Hepatocyte (in vitro differentiated cells): ENCODE measurements at places on chromosomes 7 and 10.

DNA sequence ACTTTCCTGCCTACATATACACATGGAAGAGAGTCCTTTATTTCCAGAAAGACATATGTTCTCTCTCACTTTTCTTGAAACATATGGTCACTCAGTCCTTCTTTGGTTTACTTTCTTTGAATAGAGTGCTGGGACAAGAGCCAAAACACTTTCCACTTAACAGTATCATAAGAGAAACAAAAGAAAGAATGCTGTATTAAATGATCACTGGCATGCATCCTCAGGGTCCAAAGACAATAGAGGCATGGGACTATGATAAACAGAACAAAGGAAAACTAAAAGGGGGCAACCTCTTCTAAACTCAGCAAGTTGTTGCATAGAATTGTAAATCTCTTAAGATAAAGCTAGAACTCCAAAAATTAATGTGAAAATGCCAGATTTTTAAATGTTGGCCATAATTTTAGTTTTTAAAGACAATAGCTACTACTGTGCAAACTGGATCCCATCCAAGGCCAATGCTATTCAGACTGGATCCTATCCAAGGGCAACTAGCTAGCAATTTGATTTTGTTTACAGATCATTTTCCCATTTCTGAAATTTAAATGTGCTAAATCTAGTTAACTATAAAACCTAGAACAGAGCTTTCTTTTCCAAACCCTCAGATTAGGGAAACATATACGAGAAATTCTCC is 687.5 kb downstream of the SORCS3 start:
- DNase-seq: peak; percentile 48

DNA sequence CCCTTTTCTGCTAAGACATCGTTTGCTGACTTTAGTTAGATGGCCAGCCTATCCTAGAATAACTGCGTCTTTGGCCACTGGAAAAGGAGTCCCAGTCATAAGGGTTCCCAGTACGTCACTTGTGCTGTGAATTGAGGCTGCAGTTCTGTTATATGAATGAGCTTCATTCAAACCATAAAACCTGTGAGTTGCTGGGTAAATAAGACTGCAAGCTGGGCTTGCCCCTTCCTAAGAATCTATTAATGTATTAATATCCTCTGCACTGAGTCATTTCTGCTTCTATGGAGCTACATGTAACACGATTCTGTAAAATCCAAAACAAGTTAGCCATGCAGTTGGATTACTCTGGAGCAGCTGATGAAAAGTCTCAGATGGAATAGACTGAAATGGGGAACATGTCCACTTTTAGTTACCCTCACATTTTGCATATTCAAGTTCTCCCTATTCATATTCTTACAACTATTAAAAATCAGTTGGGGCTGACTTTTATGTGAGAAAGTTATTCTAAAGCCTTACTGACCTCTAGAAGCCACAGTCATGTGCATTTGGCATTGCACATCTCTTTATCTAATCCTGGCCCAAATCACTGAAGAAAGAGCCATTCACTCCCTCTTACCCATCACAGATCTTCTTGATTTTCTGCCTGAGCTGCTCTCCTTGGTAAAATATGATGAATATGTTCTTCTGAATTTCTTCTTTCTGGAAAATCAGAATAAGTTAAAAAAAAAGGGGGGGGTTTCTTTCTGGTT is 41.8 kb upstream of the TMEM213 start:
- no peak for DNase-seq

GRCh38 chr7:50303335-50304128 is 984 bp upstream of the IKZF1 start:
- DNase-seq: peak; percentile 31

- DNase-seq: no peak
Observed at GRCh38 chr7:28729727-28730126, 228.4 kb downstream of the TRIL start.

DNA sequence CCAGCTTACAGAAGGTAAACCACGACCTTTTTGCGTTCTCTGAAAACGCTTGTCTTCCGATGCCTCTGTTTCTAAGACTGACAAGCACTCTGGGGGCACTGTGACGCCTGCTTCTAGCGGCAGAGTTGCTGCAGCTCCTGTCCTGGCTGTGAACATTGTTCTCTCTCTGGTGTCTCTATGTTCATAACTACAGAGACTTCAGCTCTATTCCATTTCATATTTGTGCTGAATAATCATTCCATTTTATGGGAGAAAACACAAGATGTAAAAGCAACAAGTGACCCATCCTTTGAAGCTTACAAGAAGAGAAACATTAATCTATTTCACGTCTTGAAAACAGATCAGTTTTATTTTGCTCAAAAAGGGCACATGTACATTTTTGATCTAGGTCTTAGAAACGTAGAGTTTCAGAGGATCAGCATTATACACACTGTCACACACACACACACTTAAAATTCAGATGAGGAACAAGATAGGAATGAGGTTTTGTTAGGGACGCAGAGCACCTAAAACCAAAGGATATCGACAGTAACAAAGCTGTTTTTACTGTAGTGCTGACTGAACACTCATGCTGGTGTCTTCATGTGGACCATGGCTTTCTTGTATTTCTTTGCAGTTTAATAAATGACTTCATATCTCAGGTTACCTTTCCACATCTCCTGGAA is 3.0 kb downstream of the IKZF1 start:
- no peak for DNase-seq

DNA sequence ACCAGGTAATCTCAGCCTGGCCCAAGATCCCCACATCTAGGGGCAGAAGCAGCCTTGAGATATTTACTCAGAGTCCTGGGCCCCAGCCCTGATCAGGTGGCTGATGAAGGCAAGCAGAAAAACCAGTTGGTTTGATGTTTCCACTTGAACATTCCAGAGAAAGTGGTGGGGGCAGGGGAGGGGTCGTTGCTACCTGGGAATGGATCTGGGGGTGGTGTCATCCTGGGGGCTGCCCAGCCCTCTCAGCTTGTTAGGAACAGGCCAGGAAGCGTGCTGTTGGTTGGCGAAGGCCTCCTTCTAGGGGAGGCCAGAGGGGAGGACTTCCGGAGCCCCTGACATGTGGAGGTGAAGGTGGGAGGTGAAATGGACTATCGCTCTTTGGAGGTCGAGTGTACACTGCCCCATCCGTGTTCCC is 3.7 kb upstream of the ABHD11 start:
- DNase-seq: peak; percentile 73

DNA sequence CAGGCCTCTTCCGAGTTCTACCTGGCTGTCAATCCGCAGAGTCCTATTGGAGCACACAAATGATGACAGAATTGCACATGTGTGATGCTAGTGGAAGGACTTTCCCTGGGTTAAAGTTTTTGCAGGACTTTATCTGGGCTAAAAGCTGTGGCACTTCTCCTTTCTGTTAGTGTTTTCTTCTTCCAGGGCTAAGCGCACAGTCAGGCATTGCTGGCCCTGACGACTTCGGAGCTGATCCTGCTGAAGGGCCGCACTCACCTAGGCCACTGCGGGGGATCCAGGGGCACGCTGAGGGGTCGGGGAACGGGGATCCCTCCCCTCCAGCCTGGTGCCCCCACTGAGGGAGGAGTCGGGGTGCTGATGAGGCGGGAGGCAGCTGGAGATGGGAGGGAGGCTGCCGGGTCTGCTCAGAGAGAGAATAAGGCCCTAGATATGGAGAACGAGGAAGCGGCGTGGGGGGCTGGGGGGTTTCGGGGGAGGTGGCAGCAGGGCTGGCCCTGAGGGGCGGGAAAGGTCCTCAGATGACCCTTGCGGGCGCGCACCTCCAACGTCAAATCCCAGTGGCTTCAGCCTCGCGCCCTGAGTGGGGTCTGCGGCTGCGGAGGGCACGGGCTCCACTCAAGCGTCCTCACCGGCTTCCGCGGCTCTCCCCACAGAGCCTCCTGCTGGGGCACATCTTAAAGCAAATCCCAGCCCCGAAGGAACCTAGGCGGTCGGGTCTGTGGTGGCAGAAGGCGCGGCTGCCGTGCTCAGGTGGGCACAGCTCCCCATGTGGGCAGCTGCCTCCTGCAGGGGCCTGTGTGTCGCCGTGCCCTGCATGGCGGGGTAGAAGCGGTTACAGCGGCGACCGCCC is 30.9 kb downstream of the AGR3 start:
- no peak for DNase-seq

GRCh38 chr10:60434418-60435046 is 44.9 kb upstream of the ANK3 start:
- DNase-seq: peak; percentile 65

- DNase-seq: no peak
Observed at GRCh38 chr7:101588131-101588935, 40.8 kb downstream of the MYL10 start.

DNA sequence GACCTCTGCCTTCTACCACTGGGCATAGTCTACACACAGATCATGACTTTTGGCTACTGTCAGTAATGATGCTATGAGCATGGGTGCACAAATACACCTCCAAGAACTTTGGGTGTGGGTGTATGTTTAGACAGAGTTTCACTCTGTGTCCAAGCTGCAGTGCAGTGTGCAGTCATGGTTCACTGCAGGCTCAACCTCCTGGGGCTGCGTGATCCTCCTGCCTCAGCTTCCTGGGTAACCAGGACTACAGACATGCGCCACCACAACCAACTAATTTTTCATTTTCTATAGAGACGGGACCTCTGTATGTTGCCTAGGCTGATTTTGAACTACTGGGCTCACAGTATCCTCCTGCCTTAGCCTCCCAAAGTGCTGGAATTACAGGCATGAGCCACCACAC is 194.4 kb downstream of the NSUN6 start:
- DNase-seq: no peak

DNA sequence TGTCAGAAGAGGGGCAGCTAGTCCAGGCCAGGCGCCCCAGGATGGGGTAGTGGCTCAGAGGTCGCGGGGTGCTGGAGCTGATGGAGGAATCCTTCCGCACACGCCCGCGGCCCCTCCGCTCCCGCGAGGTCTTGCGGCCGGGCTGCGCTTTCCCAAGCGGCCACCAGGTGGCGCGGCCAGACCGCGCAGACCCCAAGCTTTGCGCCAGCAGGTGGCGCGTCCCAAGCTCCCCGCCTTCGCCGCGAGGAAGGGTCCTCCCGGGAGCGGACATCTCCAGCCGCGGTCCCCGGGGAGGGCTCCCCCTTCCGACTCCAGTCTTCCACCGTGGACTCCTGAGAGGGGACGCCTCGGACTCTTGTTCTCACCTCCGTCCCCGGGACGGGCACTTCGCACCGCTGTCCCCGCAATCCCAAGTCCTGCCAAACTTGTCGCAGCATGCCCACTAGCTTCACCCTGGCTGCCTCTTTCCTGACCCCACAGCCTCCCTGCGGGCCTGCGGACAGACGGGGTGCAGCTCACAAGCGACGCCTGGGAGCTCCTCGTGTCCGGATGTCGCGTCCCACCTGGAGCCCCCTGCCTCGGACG is 19.4 kb downstream of the KCNK18 start:
- peak; percentile 89 for DNase-seq

DNA sequence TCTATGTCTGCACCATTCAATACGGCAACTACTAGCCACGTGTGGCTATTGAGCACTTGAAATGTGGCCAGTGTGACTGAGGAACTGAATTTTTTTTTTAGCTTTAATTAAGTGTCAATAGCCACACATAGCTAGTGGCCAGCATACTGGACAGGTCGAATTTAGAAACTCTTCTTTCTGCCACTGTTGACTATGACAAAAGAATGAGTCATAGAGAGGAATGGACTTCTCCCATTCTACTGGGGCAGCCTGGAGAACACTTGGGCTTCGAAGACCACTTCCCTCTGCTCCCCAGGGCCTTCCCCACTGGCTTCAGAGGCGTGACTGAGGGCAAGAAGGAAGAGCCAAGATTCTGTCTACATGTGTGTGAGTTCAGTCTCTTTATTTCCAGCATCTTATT is 137.5 kb downstream of the SNX10 start:
- no peak for DNase-seq

DNA sequence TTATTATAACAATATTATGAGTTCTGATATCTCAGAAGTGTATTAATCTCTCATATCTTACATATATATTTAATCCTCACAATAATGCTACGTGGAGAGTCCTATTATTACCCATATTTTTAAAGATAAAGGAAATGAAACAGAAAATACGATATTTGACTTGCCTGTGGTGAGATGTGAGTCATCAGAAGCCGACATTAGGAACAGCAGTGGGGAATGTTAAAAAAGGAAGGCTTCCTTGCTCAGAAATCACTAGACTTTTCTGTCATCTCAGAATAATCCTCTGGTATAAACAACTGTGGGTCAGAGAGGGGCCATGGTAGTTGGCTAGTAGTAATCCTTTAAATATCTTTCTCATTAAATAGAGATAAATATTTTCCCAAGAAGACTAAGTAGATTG is 402.3 kb upstream of the PCDH15 start:
- DNase-seq: no peak

- no peak for DNase-seq
Observed at GRCh38 chr10:34292675-34293074, 522.4 kb downstream of the PARD3 start.

- no peak for DNase-seq
Observed at GRCh38 chr7:30920021-30920583, 8.4 kb downstream of the AQP1 start.

- DNase-seq: peak; percentile 89
Observed at GRCh38 chr10:13074563-13075451, 25.2 kb upstream of the OPTN start.

- no peak for DNase-seq
Observed at GRCh38 chr10:121261665-121262064, 336.6 kb downstream of the FGFR2 start.

DNA sequence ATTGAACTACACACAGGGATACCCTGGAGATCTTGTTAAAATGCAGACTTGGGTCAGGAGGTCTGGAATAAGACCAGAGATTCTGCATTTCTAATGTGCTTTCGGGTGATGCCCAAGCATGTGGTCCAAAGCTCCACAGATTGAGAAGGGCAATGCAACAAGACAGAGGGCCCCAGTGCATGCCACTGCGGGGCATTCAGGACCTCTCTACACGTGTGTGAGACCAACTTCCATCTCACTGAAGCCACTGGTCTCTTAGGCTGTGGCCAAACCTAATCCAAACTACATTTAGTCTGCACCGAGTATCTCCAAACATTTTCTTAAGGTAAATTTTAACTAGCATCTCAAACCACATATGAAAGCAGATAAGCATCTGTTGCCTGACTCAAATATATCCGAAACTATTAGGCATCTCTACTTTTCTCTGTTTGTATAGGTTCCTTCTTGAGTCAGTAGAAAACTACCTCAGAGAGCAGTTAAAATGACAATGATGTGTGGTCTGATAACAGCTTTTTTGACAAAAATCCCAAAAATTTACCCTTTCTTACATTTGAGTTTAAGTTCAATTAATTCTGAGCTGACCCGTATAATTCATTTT is 107.5 kb downstream of the ELMO1 start:
- DNase-seq: no peak

GRCh38 chr7:5361446-5362127 is 62.0 kb downstream of the TNRC18 start:
- DNase-seq: no peak

DNA sequence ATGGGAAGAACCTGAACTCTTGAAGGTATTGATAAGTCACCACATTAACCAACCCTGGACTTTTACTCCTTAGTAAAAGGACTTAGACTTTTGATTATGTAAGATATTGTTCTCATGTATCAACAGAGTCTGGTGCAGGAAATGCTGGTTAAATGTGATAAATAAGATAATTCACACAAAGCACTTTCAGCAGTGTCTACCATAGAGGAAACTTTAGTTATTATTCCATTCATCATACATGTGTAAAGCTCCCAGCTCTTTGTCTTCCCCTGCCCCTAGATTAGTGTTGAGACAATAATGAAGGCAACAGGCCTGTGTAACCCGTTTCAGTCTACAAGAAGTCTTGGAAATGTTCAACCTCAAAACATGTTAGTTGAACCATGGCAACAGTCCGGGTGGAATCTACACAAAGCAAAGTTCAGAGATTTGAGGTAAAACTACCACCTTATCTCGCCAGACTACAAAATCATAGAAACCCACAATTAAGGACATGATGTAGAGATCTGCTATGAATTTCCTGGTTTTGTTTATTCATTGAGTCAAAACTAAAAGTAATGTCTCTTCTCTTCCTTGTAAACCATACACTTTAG is 109.9 kb upstream of the ADO start:
- DNase-seq: no peak
